ENCODE measurements at places on chromosomes 11 and 22.

DNA sequence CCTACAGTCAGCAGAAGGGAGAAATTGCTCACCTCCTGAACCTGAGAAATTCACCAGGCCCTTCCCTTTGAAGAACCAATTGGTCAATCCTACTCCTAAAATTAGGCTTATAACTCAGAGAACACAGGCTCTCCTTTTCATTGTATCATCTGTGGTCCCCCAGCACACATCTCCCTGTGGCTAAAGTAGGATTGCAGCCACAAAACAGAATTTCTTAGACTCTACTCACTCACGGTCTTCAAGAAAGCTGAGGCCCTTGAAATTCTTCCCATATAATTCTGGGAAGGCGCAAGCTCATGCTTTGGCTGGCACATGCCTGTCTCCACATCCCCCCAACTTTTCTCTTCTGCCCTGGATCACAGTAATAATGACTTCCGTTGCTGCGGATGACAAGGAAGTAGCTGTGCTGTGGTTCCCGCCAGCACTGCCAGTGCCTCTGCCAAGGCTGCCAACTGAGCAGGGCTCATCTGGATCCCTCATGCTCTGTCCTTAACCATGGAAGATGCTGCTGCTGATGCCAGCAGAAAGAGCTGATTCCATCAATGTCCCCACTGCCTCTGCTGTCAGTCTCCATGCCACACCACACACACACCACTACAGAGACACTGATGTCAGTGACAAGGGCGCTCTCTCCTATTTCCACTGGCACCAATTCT lies 200.6 kb upstream of the POU2AF2 start:
- no peak for DNase-seq

DNA sequence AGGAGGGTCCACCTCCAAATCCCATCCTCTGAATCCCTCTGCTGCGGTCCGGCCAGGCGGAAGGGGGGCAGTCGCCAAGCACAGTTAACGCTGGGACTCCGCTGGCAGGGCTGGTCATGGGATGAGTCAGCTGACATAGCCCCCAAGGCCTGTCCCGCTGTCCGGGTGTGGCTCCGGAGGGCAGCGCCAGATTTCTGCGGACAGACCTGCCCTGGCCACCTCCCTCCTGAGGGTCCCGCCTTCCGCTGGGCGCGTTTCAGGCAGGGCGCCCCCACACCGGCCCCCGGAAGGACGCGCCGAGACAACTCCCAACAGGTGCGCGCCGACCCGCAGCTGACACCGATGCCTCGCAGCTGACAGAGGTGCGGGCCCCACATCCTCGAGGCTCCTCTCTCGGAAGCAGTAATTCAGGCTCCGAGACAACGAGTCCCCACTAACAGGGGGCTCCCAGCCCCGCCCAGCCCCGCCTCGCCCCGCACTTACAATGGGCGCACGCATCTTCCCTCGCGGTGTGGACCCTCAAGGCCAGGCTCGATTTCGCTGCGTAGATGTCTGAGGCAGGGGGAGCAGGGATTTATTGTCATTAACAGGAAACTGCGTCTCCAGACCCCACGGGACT lies 607 bp downstream of the PLAAT3 start:
- DNase-seq = no peak

DNA sequence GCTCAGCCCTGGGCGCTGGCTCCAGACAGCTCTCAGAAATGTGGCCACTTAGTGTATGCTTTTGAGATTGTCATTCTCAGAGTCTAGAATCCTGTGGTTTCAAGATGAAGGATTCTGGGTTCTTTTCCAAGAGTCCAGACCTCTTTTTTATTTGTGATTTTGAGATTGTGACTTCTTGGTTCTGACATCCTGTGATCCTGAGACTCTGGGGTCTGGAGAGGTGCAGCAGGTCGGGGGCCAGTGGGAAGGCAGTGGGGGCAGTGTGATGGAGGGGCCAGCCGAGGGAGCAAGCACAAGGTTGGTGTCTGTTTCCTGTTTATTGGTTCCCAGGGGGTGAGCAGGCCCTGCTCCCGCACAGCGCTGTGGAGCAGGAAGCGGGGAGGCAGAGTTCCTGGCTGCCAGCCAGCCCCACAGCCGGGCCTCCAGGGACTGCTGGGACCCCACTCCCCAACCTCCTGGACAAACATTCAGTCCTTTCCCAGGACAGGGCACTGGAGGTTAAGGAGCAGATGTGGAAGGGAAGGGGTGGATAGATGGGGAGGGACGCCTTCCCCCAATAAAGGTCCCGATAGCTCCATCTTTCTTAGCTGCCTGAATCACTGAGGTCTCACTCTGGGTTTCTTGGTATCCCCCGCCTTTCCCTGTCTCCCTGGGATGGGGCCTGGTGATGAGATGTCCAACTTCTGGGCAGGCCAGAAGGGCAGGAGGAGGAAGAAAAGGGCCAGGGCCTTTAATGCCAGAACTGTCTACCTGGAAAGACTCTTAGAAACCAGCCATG lies 13.7 kb downstream of the ARHGEF17 start:
- peak; percentile 85 for DNase-seq

- no peak for DNase-seq
Measured at GRCh38 chr11:46256540-46257001, 20.9 kb upstream of the CREB3L1 start.

DNA sequence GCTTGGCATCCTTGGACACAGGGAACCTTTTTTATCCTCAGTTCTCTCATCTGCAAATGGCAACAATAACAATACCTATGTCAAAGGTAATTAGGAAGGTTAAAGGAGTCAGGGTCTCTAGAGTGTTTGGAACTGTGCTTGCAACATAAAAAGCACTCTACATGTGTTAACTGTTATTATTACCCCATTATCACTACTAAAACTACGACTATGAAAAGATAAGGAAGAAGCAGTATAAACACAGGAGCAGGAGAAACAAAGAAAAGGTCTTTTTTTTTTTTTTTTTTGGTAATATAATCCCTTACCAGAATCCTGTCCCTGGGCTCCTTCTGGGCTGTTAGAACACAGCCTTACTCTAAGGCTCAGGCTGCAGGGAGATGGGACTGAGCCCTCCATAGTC lies 348.2 kb downstream of the CADM1 start:
- DNase-seq = no peak

All from pulmonary artery endothelial cell (primary cell).